ENCODE measurements at places on chromosomes 13 and 19.

- H3K36me3 ChIP-seq: no peaks in the 10 kb centered on the region
- H3K27ac ChIP-seq: no peak overlapping the region
- no peak overlapping the region for H3K4me3 ChIP-seq
- no peaks in the 10 kb centered on the region for H3K27me3 ChIP-seq
Observed at GRCh38 chr13:78370231-78370630, 233.1 kb downstream of the POU4F1 start.

GRCh38 chr19:17824339-17824738 lies 3.0 kb upstream of the INSL3 start:
- no peak for DNase-seq
- H3K36me3 ChIP-seq: peaks cover 5% of the 10 kb centered on the region
- H3K27me3 ChIP-seq: no peaks in the 10 kb centered on the region
- no peak overlapping the region for H3K4me3 ChIP-seq
- H3K4me1 ChIP-seq: peaks cover 4% of the 10 kb centered on the region

GRCh38 chr19:49069026-49069425 lies 3.5 kb downstream of the KCNA7 start:
- H3K4me3 ChIP-seq: no peak overlapping the region
- H3K27me3 ChIP-seq: peaks cover 18% of the 10 kb centered on the region
- DNase-seq: no peak
- H3K4me1 ChIP-seq: peaks cover 19% of the 10 kb centered on the region

DNA sequence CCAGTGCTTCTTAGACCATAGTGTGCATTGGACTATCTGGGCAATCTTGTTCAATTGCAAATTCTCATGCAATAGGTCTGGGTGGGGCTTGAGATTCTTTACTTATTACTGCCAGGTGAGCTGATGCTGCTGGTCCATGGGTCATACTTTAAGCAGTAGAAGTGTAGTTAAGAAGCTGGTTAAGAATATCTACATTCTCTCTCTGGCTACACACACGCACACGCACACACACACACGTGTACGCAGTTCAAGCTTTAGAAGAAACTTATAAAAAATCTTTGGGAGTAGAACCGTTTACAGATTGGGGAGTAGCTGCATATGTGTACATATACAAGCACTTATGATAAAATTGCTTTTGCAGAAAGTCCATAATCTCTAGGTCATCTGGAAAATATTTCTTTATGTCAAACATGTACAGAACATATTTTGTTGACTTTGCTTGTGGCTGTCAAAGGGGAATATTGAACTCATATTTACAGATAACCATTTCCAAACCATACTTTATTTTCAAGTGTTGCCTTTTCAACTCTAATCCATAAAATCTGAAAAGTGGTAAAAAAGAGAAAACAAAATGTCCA lies 99.7 kb downstream of the GPC6 start:
- H3K4me3 ChIP-seq: no peak overlapping the region
- H3K27me3 ChIP-seq: no peaks in the 10 kb centered on the region
- H3K27ac ChIP-seq: no peak overlapping the region
- no peak for DNase-seq

DNA sequence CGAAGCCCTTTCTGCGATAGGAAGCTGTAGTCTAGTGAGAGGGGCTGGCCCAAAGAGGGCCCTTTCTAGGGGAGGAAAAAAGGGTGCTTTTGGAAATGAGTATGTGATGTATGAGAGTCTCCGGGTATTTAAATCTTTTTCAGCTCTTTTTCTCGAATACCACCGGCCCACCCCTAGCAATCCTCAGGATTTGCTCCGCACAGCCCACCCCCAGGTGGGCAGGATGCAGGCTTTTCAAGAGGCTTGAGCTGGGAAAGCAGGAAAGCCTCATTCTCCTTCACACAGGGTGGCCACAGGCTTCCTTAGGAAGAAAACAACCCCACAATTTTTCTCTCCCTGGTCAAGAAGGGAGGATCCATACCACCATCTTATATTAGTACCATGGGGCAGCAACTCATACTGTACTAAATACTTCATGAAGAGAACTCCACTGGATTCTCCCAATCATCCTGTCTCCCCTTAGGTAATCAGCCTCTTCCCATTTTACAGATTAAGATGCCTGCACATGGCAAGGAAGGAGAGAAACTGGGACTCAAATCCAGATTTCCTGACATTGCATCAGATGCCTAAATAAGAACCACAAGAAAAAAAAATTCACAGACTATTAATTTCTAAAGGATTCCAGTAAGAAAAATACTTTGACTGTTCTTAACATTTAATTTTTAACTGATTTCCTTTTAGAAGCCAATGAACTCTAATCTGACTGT lies 84.4 kb downstream of the STK24 start:
- peaks cover 40% of the 10 kb centered on the region for H3K4me1 ChIP-seq
- no peak overlapping the region for H3K4me3 ChIP-seq
- no peak overlapping the region for H3K27ac ChIP-seq
